ENCODE measurements at places on chromosomes 6 and 20.

DNA sequence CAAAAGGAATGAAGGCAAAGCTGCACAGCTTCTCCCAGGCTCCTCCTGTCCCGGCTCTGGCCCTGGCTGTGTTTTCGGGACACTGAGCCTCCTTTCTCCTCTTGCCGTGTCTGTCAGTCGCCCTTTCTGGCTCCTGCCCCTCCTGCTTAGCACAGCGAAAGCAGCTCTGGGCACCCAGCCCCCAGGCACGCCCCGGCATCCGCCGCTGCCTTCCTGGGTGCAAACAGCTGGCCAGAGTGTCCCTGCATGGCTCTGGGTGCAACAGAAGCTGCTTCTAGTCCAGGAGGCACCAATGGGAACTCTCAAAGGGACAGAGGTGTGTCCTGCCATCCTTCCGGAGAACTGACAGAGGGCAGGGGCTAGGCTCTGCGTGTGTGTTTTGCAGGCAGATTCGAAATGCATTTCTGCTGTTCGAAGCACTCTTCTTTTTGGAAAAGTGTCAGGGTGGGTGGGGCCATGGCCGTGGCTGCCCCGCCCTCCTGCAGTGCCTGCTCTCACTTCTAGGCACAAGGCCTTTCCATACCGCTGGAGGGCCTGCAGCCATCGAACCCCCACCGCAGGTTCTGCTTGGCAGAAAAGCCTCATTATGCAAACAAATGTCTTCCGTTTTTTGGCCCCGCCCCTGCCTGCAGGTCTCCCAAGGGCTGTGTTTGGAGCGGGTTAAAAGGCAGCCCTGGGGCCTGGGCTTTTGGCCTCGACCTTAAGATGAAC lies 15.5 kb downstream of the COL9A3 start:
- no peak for DNase-seq

- no peak for DNase-seq
Observed at GRCh38 chr6:163960128-163960527, 545.6 kb downstream of the QKI start.

DNA sequence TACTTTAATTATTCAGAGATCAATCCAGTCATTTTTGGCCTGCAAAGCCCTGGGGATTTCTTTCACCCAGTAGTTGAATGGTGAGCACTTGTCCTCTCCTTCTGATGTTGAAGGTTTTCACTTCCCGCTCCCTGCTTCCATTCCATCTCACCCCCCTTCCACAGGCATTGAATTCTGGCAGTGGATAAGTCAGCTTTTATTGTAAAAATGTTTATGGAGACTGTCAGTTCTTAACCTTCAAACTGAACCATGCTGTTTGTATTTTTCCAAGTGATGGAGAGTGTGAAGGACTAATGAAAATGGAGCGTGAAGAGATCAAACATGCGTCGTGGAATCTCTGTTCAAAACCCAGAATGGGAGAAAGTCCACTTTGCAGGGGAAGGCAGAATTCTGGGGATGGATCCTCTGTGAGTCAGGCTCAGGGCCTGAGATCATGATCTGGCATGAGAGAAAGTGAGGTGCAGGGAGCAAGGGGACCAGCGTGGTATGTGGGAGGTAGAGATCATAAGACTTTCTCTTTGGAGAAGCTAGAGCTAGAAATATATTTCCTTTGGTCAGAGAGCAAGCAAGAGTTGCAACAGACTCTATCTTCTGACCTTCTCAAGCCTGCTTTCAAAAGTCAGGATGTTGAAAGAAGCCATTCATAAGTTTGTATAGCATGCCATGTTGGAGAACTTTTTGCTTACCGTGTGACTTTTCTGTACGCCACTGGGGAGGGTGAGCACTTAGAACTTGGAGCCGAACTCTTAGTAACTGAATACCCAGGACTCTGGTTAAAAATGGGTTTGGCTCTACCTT lies 30.2 kb downstream of the ISM1 start:
- no peak for DNase-seq

DNA sequence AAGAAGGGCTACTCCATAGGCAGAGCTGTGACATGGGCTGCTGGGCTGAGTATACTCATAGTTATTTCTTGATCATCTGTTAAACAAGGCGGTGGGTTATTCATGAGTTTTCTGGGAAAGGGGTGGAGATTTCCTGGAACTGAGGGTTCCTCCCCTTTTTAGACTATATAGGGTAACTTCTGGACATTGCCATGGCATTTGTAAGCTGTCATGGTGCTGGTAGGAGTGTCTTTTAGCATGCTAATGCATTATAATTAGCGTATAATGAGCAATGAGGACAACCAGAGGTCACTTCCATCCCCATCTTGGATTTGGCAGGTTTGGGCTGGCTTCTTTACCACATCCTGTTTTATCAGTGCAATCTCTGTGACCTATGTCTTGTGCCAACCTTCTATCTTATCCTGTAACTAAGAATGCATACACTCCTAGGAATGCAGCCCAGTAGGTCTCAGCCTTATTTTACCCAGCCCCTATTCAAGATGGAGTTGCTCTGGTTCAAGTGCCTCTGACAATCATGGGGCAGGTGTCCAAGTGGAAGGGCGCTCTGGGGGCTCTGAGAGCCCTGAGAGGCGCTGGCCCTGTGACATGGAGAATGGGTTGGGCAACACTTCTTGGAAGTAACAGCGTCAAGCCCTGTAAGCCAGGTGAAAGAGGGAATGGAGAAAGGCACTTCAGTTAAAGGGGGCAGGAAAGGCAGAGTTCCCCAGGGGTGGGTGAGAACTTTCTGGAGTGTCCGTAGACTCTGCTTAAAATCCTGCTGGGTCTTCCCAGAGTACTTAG lies 354.2 kb upstream of the SULF2 start:
- DNase-seq: no peak

DNA sequence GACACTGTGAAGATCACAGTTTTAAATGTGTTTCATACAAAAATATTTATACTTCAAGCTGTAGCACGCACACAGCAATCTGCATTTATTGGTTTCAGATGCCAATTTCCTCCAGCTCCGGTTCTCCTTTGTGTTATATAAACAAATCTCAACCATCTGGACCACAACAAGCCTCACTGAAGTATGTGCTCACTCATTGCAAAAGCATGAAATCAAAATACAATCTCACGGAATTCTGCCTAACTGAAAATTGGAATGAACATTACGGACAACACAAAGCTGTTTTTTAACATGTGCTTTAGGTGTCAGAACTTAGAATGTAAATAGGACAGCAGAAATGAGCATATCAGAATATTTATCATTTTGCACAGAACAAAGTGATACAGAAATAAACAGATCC lies 38.0 kb downstream of the RCAN2 start:
- no peak for DNase-seq

DNA sequence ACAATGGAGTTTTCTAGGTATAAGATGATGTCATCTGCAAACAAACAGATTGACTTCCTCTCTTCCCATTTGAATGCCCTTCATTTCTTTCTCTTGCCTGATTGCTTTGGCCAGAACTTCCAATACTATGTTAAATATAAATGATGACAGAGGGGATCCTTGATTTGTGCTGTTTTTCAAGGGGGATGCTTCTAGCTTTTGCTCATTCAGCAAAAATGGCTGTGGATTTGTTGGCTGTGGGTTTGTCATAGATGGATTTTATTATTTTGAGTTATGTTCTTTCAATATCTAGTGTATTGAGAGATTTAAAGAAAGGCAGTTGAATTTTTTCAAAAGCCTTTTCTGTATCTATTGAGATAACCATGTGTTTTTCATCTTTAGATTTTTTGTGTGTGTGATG lies 662.4 kb upstream of the EYS start:
- DNase-seq: no peak

Measured in iPS-NIHi11 (cell line).